Activated CD4-positive, alpha-beta T cell treated with anti-CD3 and anti-CD28 coated beads for 36 hours (primary cell): ENCODE measurements at places on chromosomes 6 and 20. TPM values are rescaled to one million over a fixed set of nuclear protein-coding genes. Genes with fewer than 3 reads are reported as not detected.

The OPRL1 gene
- 0.50 TPM for total RNA-seq

The SLC35F1 gene
- 0.18 TPM for total RNA-seq

- H3K27ac ChIP-seq = no peak overlapping the region
- H3K27me3 ChIP-seq = peaks cover 12% of the 10 kb centered on the region
- no peaks in the 10 kb centered on the region for H3K36me3 ChIP-seq
- DNase-seq = no peak
- H3K4me1 ChIP-seq = no peaks in the 10 kb centered on the region
- no peak overlapping the region for H3K4me3 ChIP-seq
These were observed 85.4 kb upstream of the FOXQ1 start for GRCh38 chr6:1226277-1227099.

GRCh38 chr6:3240595-3240994 is 13.1 kb upstream of the TUBB2B start:
- H3K4me3 ChIP-seq = no peak overlapping the region
- DNase-seq = no peak
- no peaks in the 10 kb centered on the region for H3K4me1 ChIP-seq

DNA sequence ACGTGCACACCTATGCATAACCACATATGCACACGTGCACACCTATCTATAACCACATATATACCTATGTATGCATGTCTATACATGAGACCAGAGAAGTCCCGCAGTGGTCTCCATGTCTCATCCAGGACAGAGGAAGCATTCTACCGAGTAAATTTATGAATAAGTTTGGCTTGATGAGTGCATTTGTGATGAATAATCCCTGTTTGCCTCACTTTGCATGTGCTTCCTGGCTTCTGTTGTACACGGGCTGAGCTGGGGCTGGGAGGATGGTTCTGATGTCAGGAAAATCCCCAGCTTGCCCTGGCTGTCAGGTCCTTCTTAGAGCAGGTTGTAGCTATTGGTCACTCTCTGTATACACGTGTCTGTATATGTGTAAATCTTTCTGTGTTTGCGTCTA is 157.6 kb upstream of the RPS6KA2 start:
- DNase-seq = no peak
- H3K27me3 ChIP-seq = no peaks in the 10 kb centered on the region
- H3K27ac ChIP-seq = no peak overlapping the region
- H3K4me3 ChIP-seq = no peak overlapping the region

- DNase-seq = no peak
- no peak overlapping the region for H3K4me3 ChIP-seq
- H3K4me1 ChIP-seq = no peaks in the 10 kb centered on the region
- H3K27ac ChIP-seq = no peak overlapping the region
These were observed 308.1 kb upstream of the HS3ST5 start for GRCh38 chr6:114650891-114651290.

- no peak overlapping the region for H3K27ac ChIP-seq
- H3K36me3 ChIP-seq = no peaks in the 10 kb centered on the region
- DNase-seq = no peak
- no peaks in the 10 kb centered on the region for H3K4me1 ChIP-seq
- peaks cover 11% of the 10 kb centered on the region for H3K27me3 ChIP-seq
These were observed 5.5 kb upstream of the CHRNA4 start for GRCh38 chr20:63366390-63367365.

DNA sequence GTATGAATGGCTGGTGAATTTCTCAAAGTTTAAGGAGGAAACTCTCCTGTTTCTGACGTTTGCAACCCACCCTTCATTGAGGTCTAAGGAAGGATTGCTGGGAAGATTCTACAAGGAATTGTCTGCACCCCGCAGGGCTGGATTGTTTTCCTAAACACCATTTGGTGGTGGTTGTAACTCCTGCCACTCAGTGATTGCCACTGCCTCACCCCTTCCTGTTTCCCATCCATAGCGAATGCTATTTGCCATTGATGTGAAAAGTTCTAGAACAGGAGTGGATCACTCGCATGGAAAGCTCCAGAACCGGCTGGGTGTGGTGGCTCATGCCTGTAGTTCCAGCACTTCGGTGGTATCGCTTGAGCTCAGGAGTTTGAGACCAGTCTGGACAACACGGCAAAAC is 8.7 kb upstream of the DSP start:
- no peak overlapping the region for H3K4me3 ChIP-seq
- H3K27me3 ChIP-seq = peaks cover 24% of the 10 kb centered on the region
- no peaks in the 10 kb centered on the region for H3K4me1 ChIP-seq
- H3K27ac ChIP-seq = no peak overlapping the region
- no peak for DNase-seq
- no peaks in the 10 kb centered on the region for H3K36me3 ChIP-seq
